ENCODE measurements at places on chromosomes 3 and 15.

GRCh38 chr3:41143421-41144031 lies 55.8 kb upstream of the CTNNB1 start:
- no peak for DNase-seq

DNA sequence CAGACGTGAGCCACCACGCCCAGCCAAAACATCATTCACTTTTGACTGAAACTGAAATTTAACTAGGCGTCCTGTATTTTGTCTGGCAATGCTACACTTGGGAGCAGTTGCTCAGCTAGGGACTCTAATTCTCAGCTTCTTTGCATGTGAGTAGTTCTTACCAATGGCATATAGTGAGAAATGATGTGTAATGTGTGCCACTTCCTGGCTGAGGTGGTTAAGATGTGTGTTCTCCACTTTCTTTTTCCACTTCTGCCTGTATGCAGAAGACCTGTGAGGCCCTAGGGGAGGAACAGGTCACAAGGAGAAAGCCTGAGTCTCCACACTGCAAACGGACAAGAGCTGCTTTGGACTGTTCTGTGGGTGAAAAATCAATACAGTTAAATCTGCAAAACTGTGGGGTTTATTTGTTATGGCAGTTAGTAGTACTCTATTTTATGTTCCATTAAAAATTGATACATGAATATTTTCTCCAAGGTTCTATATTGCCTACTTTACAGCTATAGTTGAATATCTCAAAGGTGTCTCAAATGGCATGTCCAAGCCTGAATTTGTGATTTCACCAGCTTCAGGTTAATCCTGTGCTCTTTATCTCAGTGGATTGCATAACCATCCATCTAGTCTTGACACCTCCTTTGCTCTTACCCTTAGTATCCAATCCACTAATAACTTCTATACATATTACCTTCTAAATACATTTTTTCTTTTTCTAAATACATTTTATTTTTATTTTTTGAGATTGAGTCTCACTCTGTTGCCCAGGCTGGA lies 59.3 kb downstream of the NR1D2 start:
- DNase-seq, result no peak

DNA sequence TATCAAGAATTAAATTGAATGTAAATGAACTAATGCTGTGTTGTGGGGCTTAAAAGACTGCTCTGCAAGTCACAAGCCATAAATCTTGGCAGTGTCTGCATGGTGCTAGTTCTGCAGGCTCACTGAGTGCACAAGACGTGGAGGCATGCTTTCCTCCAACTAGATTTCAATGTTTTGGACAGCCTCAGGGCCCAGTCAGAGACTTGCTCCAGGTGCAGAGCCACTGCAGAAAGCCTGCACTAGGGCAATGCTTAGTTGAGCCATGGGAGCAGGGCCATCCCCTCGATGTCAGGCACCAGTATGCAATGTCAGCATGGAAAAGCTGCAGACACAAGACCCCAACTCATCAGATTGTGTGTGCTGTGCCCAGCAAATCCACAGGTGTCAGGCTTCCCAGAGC lies 234.5 kb upstream of the CDIN1 start:
- DNase-seq, result no peak

- DNase-seq, result no peak
These were observed 174.6 kb downstream of the ANXA2 start for GRCh38 chr15:60223176-60223575.

DNA sequence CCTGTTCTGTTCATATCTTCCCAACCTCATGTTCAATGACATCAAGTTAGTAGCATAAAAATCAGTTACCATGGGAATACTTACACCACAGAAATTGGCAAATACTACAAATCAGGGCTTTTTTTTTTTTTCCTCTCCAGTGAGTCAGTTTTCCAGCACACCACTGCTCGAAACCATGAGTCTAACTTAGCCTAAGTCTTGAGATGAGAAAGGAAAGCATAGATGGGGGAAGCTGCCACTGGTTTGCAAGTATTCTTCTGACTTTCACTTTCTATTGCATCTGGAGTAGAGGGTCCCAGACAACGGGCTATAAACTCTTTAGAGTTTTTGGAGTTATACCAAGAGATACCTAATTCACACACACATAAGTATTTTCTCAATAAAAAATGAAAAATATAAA lies 416.1 kb upstream of the LMCD1 start:
- DNase-seq, result no peak

- no peak for DNase-seq
These were observed 56.1 kb upstream of the C3orf49 start for GRCh38 chr3:63762934-63763550.

DNA sequence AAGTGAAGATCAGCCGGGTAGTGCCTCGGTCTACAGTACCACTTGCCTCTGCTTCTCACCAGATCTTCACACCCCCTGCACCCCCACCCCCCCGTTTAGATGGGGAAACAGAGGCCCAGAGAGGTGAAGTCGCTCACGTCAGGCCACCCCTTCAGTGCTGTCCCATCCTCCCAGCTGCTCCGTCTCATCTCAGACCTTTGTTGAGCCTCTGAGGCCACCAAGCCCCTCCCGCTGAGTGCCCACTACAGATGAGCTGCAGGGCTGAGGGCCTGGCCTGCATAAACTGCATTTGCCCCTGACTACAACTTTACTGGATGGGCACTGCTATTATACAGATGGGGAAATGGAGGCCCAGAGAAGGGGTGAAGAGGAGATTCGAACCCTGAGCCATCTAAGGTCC lies 35.8 kb downstream of the ADAMTS7 start:
- DNase-seq, result no peak

DNA sequence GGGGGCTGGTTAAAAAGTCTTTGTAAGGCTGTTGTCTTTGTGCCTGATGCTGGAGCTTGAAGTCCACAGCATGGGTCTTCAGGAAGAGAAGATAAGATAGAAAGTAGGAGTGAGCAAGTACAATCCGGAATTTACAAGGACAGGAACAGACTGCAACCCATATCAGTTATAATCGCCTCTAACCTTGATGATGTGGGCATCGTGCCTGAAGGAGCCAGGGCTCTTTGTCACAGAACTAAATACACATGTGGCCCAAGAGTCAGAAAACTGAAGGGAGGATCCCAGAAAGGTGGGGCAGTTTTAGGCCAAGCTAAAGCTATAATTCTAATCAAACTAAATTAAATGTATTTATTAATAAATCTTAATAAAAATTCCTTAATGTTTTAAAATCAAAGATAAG lies 132.2 kb downstream of the TMCO5A start:
- DNase-seq, result no peak

- peak; percentile 8 for DNase-seq
These were observed 37.3 kb upstream of the CMTM7 start for GRCh38 chr3:32354362-32354778.

- no peak for DNase-seq
These were observed 236.8 kb downstream of the CACNA2D3 start for GRCh38 chr3:54358969-54359694.

- DNase-seq, result peak; percentile 53
These were observed 46.2 kb upstream of the PRTG start for GRCh38 chr15:55789066-55789660.

DNA sequence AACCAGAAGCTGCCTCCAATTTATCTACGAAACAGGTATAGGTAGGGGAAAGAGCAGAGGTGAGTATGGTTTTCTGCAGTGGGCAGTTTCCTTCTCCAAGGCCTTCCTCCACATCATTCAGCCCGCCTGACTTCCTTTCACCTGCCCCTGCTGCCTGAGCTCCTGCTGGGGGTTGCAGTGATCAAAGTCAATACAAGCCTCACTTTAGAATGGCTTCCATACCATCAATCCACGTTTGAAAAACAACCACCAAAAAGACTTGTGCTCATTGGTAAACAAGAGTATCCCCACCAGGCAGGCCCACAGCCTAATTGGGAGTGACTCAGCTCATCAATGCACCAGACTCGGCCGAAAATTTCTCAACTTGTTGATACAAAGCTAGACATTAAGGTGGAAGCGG lies 159.9 kb downstream of the MAGI1 start:
- no peak for DNase-seq

- DNase-seq, result no peak
These were observed 124.3 kb downstream of the BDH1 start for GRCh38 chr3:197431346-197431910.

GRCh38 chr3:62403765-62404164 lies 30.4 kb upstream of the FEZF2 start:
- no peak for DNase-seq

- no peak for DNase-seq
These were observed 289.6 kb upstream of the LRRN1 start for GRCh38 chr3:3509665-3510064.

- no peak for DNase-seq
These were observed 32.2 kb upstream of the SEC22A start for GRCh38 chr3:123169492-123169929.

GRCh38 chr3:50272911-50273688 lies 4.2 kb downstream of the SEMA3B start:
- peak; percentile 74 for DNase-seq

- no peak for DNase-seq
These were observed 108.6 kb downstream of the AKAP13 start for GRCh38 chr15:85488997-85489396.

DNA sequence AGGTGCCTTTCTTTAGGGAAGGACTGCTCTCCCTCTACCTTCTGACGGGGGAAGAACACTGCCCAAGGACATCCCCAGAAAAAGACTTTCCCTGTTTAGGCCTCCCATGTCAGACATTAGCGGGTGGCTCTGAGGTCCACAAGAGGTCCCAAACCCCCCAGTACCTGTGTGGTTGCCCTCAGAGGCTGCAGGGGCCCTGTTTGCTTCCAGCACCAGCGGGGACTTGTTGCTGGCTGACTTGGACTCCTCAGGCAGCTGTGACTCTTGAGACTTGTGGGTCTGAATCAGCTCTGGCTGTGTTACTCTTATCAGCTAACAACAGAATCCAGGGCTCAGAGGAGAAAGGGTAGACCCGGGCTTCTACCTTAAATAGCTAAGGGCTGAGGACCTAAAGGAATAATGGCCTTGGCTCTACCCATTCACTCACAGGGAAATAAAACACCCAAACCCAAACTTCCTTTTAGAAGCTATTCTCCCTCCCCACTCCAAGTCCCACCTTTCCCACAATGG lies 39.2 kb downstream of the SEMA3G start:
- DNase-seq, result peak; percentile 87

DNA sequence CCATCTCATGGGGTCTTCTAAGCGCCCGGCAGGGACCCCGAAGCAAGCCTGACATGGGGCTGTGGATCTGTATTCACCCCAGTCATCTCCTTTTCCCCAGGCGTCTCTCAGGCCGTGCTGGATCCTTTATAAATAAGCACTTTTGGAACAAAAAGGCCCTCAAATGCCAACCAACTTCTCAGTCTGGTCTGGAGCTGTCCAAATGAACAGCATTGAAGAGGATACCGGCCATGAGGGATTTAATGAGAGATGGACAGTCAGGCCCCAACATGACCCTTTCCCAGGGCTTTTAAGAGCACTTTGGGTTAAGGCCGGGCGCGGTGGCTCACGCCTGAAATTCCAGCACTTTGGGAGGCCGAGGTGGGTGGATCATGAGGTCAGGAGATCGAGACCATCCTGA lies 89.2 kb upstream of the SPATA12 start:
- no peak for DNase-seq

GRCh38 chr15:25932696-25933095 lies 69.6 kb upstream of the ATP10A start:
- no peak for DNase-seq

DNA sequence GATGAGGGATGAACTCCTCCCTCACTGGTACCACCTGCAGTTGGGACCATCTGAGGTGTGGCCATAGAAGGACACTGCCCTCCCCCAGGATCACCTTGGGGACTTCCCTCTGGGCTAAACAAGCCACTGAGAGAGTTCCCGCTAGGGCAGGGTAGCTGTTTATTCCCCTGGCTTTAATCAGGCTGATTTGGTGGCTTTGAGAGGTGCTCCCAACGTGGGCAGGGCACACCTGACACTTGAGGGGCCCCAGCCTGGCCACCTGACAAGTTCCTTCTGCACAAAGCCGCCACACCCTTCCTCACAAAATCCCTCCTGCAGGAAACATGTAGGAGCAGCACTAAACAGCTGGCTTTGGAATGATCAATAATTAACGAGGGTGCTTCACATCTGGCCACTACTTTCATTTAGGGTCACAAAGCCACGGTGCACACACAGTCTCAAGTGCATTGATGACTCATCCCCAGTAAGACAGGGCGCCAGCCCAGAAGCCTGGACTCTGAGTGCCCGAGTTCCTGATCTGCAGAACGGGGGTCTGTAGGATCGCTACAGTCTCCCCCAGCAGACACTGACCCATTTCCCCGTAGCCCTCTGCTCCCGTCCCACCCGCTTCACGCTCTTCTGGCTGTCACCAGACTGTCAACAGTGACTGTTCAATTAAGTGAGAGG lies 75.1 kb downstream of the ATP10A start:
- no peak for DNase-seq

- no peak for DNase-seq
These were observed 36.7 kb upstream of the IL20RB start for GRCh38 chr3:136920904-136921611.

GRCh38 chr3:183339461-183340086 lies 86.5 kb downstream of the B3GNT5 start:
- no peak for DNase-seq

DNA sequence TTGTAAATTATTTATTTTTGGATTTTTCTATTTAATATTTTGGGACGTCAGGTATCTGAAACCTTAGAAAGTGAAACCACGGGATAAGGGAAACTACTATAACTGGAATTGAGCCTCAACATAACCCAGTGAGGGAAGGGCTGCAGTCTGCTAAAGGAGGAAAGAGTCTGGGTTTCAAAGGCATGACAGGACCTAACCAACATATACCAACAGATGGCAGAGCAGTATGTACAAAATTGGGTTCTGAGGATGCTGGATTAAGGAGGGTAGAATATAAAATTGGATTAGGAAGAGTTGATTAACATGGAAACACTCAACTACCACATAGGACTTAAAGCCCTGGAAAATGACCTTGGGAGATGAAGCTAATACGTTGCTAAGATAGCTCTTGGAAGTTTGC lies 603.5 kb downstream of the MECOM start:
- DNase-seq, result no peak

GRCh38 chr3:70603103-70603502 lies 290.7 kb upstream of the MDFIC2 start:
- no peak for DNase-seq

DNA sequence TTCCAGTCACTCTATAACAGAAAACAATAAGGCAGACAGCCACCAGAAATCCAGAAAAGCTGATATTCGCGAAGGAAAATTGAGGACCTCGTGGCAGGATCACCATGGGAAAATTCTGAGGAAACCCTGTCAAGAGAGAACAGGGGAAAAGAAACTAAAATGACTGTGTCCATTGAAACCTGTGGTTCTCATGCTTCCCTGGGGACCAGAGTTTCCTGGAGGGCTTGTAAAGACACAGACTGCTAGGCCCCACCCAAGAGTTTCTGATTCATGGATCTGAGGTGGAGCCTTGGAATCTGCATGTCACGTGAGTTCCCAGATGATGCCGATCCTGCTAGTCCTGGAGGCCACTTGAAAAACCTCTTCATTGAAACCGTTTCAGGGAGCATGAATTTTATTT lies 420.5 kb downstream of the EPHB1 start:
- DNase-seq, result no peak

DNA sequence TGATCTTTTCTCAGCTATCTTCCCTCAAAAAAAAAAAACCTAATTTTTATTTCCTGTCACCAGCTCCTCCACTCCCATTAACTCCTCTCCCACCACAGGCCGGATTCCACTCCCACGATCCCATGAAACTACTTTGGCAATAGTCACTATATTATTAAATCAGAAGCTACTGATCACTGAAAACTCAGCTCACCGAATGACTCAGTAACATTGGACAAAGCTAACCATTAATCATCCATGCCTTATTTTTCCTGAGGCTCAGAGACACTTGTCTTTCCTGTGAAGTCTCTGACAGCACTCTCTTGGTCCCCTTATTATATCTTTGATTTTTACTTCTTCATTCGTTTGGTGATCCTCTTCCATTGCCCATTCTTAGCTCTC lies 260.2 kb downstream of the CGGBP1 start:
- DNase-seq, result no peak

GRCh38 chr3:117958027-117958426 lies 1076.6 kb downstream of the IGSF11 start:
- no peak for DNase-seq
